ENCODE measurements at places on chromosomes 6 and 20.

- no peak for DNase-seq
These were observed 620.5 kb upstream of the CITED2 start for GRCh38 chr6:139994998-139995397.

- DNase-seq, result no peak
These were observed 802 bp downstream of the CYP39A1 start for GRCh38 chr6:46651816-46652215.

DNA sequence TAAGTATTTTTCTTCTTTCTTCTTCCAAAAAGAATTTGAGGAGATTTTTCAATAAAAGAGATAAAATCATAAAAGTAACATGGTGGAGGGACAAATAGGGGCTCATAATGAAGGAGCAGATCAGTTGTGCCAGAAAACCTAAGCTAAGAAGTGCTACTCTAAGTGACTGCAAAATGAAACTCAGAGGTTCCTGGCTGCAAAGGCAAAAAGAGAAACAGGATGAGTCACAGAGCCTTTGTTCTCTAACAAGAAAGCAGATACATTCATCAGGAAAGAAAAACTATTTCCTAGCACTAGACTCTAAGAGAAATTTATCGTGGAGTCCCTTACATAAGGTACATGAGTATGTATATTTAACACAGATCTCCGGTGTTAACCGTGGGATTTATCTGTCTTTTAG, 49.8 kb downstream of the TSHZ2 start:
- DNase-seq, result no peak

DNA sequence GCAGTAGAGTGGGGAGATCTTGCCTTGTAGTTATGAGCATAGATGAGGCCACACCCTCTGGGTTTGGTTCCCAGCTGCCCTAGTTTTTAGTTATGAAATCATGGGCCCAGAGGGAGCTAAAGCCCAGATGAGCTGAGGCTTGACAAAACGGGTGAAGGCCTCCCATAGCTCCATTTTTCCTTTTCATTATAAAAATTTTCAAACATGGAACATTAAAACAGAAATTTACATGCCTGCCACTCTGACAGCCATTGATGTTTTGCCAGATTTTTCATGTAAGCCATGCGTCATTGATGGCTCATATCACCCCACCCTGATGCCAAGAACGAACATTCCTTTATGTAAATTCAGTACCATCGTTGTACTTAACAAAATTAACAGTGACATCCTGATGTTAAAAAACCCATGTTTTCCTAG, 67.9 kb downstream of the IGF2R start:
- DNase-seq, result peak; percentile 59

DNA sequence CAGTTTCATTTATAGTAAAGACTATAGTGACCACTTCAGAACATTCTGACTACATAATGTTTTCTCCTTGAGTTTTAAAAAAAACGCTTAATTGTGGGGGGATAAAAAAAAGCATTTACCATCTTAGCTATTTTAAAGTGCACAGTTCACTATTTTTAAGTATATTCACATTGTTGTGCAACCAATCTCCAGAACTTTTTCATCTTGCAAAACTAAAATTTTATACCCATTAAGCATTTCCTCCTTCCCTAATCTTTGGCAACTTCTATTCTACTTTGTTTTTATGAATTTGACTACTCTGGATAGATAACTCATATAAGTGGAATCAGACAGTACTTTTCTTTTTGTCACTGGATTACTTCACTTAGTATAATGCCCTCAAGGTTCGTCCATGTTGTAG, 62.3 kb downstream of the FKBP5 start:
- no peak for DNase-seq

DNA sequence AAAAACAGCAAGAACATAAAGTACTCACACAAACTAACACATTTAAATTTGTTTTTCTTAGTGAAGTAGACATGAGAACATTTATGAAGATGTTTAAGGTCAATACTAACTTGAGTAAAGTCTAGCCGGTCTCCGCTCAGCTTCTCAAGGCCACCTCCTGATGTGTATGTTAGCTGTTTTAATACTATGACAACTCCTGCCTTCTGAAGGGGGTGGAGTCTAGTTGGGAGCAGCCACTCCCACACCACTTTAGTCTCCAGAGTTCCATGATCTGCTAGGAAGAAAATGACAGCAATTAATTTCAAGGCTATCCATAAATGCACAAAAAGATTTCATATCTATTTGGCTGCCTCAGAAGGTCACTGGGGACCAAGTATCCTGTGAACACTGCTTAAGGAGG, at the start of gene GSTA3:
TSS of gene GSTA3 (minus strand) at position 168 of the 400 bp plus-strand sequence. CDS start 3,864 bp downstream, outside the sequence.
- no peak for DNase-seq

DNA sequence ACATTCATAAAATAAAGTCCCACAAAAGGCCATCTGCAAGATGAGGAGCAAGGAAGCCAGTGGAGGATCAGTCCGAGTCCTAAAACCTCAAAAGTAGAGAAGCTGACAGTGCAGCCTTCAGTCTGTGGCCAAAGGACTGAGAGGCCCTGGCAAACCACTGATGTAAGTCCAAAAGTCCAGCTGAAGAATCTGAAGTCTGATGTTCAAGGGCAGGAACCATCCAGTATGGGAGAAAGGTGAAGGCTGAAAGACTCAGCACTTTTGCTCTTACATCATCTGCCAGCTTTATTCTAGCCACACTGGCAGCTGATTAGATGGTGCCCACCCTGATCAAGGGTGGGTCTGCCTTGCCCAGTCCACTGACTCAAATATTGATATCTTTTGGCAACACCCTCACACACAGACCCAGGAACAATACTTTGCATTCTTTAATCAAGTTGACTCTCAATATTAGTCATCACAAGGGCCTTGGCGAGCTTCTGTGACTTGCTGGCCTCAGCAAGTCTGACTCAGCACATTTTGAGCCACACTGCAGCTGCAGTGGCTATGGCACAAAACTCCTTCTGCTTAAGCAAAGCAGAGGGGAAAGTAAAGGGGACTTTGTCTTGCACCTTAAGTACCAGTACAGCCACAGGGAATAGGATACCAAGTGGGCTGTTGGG, 1370.3 kb upstream of the CITED2 start:
- peak; percentile 17 for DNase-seq

DNA sequence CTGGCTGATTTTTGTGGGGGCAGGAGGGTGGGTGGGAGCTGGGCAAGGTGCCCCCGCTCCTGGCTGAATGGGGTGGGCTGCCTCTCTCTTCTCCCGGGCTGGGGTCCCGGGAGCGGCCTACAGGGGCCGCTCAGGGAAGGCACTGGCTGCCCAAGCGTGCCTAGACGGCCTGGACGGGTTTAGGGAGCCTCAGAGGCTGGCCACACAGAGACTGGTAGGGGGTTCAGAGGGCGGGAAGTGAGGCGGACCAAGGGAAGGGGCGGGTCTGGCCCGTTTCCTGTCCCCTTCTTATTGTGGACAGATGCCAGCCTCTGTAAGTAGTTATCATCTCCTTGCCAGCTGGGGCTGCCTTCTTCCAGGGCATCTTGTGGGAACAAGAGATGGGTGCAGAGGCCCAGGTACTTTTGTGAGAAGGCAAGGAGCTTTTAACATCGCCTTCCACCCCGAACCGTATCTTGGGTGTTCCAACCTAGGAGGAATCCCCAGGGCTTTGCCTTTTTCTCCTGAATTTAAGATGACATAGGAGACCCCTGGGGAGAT, 437 bp downstream of the CD40 start:
- DNase-seq, result no peak

- no peak for DNase-seq
These were observed 379.0 kb upstream of the FLRT3 start for GRCh38 chr20:14716351-14716801.

DNA sequence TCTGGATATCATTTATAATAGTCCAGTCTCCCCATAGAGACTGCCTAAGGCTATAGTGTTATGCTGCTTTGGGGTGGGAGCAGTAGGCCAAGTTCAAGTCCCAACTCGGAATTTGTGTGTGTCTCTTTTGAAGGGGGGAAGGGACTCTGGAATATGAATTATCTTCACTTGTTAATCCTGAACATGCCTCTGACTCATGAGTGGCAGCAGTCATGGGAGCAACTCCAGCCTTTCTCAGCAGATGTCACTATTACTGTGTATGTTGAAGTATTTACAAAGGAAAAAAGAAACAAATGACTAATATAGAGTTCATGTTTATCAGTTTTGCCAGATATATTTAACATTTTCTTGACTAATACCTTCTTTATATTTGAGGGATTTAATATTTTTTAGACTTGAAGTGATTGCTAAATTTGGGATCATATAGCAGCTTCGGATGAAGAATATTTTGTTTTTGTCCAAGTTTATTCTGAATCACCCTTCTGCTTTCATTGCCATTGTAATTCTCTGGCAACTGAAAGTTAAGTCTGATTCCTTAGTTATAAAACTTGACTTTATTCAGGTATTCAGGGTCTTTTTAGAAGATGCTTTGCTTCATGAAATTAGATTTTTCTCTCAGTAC, 23.4 kb downstream of the FAM217A start:
- peak; percentile 42 for DNase-seq

DNA sequence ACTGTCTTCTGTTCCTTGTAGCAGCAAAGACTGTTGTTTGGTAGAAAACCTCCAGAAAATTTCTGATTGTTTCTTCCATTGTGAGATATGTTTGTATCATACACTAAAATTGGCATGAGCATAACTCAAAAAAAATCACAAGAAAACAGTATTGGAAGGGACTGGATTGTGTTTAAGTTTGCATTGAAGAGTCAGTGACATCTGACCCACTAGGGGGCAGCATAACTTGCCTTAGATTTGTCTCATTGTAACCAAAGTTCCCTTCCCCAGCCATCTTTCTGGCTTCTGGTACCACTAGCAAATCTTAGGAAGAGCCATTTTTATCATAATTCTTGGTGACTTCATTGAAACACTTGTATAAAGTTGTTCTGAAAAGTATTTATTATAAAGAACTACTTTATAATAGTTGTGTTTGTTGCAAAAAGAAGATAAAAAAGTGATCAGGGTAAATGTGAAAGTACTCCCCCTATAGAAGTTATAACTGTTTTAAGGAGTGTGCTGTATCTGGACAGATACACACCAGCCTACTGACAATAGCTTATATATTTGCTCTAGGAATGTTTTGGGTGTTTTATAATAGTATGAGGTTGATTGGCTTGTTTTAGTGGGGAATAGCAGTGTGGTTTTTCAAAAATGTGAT, 7.7 kb downstream of the CSTF1 start:
- peak; percentile 46 for DNase-seq
